ENCODE measurements at places on chromosomes 1 and 21. TPM values are rescaled to one million over a fixed set of nuclear protein-coding genes. Genes with fewer than 3 reads are reported as not detected.
A peak's percentile ranks its signal among the peaks of the same experiment; 100 is the strongest.

GRCh38 chr1:224513787-224514209, 79.2 kb upstream of the WDR26 start:
- peak; percentile 94 for DNase-seq
- H3K36me3 ChIP-seq: no peaks in the 10 kb centered on the region
- H3K4me1 ChIP-seq: no peaks in the 10 kb centered on the region

DNA sequence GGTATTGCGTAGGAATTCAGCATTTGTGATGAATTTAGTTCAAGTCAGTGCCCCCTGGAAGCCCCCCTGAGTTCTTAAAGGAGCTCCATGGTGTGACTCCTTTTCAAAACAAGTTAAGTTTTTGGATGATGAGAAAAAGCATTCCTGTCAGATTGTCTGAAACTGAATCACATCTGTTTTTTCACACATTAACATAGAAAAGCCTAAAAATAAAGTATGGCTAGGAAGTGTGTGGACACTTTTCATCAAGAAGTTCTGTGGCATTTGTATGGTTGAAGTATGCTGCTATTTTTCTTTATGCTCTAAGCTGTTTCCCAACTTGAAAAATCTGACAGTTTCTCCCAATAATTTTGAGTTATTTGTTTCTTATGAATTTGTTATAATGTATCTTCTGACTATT, 33.7 kb downstream of the PRDM2 start:
- no peaks in the 10 kb centered on the region for H3K36me3 ChIP-seq
- no peak overlapping the region for H3K4me3 ChIP-seq
- H3K27ac ChIP-seq: no peak overlapping the region
- no peaks in the 10 kb centered on the region for H3K27me3 ChIP-seq
- no peak for DNase-seq

- no peaks in the 10 kb centered on the region for H3K4me1 ChIP-seq
- no peak overlapping the region for H3K27ac ChIP-seq
- no peak for DNase-seq
These were observed 202.1 kb downstream of the VAV3 start for GRCh38 chr1:107762751-107763390.

DNA sequence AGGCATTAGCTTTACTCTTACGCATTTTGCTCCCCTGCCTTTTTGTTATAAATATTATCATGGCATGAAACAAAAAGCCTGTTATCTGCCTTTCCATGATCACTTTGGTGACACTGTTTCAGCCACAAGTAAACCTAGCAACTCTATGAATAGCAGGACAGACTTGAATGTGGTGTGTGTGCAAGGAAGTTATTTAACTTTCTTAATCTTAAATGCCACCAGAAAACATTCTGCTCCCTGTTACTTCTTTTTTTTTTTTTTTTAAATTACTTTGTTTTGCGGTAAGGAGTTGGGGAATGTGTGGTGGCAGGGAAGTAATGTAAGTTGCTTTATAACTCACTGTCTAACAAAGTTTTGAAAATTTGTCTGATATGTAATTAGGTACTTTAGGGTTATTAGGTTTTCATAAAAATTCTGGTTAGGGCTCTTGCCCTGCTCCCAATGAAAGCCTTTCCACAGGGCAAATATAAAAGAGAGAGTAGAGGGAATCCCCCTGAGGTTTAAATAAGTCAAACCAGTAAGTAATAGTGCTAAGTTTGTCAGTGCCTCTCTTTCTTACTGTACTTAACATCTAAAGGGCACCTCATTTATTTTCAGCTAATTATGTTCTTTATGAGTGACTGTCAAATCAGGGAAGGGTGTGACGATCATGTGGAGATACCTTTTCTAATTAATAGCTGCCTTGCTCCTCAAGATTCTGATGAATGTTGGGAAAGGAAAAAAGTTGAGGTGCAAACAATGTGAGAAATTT, 39.5 kb downstream of the RASAL2 start:
- H3K36me3 ChIP-seq: no peaks in the 10 kb centered on the region
- no peak for DNase-seq
- no peak overlapping the region for H3K4me3 ChIP-seq
- no peak overlapping the region for H3K27ac ChIP-seq

DNA sequence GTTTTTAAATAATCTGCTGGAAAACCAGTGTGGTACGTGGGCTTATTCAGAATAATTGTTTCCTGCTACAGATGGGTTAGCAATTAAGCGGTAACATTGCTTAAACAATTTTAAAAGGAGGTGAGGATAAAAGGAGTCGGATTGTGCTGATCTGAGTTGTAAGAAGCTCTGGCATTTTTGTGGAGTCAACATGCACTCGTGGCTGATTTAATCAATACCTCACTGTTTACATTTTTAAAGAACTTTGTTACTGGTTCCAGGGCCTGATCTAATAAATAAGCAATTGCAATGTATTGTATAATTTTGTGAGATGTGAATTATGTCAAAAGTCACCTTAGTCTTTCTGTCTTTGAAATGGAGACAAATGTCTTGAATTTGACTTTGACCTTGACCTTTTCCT, 474.0 kb downstream of the SETD4 start:
- H3K36me3 ChIP-seq: no peaks in the 10 kb centered on the region
- H3K4me3 ChIP-seq: no peak overlapping the region
- DNase-seq: no peak
- no peaks in the 10 kb centered on the region for H3K4me1 ChIP-seq
- H3K27me3 ChIP-seq: no peaks in the 10 kb centered on the region

GRCh38 chr1:168360151-168361021, 79.7 kb downstream of the TBX19 start:
- H3K4me1 ChIP-seq: no peaks in the 10 kb centered on the region
- H3K27ac ChIP-seq: no peak overlapping the region
- no peak for DNase-seq
- no peaks in the 10 kb centered on the region for H3K36me3 ChIP-seq
- no peak overlapping the region for H3K4me3 ChIP-seq

- DNase-seq: no peak
- H3K4me3 ChIP-seq: no peak within 1 kb of the TSS
- no peaks in the 10 kb centered on the region for H3K4me1 ChIP-seq
- no peaks in the 10 kb centered on the region for H3K36me3 ChIP-seq
- H3K27ac ChIP-seq: no peak within 1 kb of the TSS
These were observed at the start of gene HRNR for GRCh38 chr1:152224093-152224492. Gene HRNR, minus strand, starts transcription at chr1:152224193. Its CDS starts 940 bp downstream, at chr1:152223253.

DNA sequence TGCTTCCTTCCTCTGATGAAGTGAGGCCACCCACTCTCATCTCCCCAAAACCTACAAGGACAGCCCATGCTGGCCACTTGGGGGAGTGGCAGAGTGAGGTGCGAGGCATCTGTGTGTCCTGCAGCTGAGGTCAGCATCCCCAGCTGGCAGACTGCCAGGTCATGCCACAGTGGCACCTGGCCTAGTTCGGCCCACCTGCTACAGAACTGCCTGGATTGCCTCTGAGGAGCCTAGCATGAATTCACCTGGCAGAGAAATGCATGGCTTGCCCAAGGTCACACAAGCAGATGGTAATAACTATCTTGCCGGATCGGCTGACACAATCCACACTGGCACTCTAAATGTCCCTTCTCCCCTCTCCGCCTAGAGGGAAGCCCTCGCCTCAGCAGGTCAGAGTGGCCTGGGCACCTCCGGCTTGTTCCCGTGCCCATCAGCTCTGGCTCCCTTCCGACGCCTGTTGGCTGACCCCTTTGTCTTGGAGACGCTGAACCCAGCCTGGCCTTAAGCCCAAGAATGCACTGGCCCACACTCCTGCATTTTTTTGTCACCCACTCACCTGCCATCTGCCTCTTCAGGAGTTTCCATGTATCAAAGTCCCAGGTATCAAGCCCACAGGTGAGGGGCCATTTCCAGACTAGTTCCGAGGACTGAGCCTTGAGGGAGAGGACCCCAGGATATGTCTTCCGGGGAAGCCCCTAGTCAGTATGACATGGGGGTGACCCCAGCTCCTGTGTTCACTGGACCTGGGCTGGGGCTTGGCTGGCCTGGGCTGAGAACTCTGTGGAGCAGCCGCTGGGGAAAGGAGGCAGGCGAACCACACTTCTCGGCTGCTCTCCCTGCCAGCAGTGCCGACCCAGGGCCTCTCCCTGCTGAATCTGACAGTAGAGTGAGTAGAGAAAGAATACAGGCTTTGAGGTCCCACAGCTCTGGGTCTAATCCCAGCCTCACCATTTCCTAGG, 21.7 kb downstream of the ECE1 start:
- peaks cover 33% of the 10 kb centered on the region for H3K36me3 ChIP-seq
- no peak for DNase-seq
- H3K4me3 ChIP-seq: no peak overlapping the region
- no peak overlapping the region for H3K27ac ChIP-seq
- H3K4me1 ChIP-seq: no peaks in the 10 kb centered on the region

DNA sequence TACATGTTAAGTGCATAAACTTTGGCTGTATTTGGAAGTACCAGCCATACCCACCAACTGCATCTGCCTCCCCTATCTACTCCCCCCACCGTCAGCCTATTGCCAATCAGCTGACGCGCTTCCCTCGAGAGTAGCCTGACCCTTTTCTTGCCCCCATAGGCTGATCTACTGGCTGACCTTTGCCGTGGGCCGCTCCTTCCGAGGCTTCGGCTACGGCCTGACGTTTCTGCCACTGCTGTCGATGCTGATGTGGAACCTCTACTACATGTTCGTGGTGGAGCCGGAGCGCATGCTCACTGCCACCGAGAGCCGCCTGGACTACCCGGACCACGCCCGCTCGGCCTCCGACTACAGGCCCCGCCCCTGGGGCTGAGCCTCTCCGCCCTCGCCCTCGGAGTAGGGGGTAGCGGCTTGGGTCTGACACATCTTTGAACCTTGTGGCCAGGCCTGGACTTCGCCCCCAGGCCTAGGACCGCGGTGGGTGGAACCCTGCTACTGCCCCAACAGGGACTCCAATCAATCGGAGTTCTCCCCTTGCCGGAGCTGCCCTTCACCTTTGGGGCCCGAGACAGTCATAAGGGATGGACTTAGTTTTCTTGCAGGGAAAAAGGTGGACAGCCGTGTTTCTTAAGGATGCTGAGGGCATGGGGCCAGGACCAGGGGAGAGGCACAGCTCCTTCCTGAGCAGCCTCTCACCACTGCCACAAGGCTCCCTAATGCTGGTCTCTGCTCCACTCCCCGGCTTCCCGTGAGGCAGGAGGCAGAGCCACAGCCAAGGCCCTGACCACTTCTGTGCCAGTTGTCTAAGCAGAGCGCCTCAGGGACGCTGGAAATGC, 4.0 kb downstream of the GLMP start:
- H3K4me3 ChIP-seq: peak overlapping the region; percentile 56
- peaks cover 7% of the 10 kb centered on the region for H3K36me3 ChIP-seq
- H3K27me3 ChIP-seq: no peaks in the 10 kb centered on the region

DNA sequence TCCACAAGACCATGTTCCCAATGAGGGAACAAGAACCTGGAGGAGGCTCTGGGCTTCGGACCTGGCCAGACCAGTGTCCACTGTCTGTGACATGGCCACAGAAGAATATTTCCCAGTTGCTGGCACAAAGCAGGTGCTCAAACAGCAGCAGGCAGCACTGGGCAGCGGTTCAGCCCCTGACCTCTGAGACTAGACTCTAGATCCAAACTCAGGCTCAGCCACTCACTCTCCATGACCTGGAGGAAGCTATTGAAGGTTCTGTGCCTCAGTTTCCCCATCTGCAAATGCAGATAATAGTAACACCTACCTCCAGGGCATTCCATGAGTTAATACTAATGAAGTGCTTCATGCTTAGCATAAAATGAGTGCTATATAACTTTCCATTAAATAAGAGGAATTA, 8.0 kb downstream of the TMPRSS2 start:
- no peak for DNase-seq
- no peaks in the 10 kb centered on the region for H3K27me3 ChIP-seq
- no peak overlapping the region for H3K27ac ChIP-seq

GRCh38 chr1:151944126-151944856, 35.0 kb upstream of the THEM4 start:
- no peak overlapping the region for H3K4me3 ChIP-seq
- no peaks in the 10 kb centered on the region for H3K27me3 ChIP-seq

GRCh38 chr1:230759369-230760065, 12.3 kb downstream of the CAPN9 start:
- no peaks in the 10 kb centered on the region for H3K4me1 ChIP-seq
- no peak for DNase-seq
- no peaks in the 10 kb centered on the region for H3K36me3 ChIP-seq

DNA sequence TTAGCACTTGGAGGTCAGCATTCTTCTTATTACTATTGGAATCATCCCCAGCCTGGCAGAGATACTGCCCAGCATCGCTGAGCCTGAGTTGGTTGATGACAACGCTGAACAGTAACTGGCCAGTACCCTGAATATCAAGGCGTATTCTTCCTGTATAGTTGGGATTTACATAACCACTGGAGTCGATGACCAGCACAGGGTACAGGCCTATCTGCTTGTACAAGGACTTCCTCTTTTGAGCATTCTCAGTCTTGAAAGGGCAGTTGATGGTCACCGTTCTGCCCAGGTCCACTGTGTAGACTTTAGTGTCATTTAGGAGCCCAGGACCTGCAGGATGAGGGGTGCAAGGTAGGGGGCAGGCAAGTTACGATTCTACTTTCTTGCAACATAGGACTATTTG, 8.8 kb downstream of the PIGR start:
- H3K27me3 ChIP-seq: no peaks in the 10 kb centered on the region
- no peak for DNase-seq
- H3K36me3 ChIP-seq: no peaks in the 10 kb centered on the region
- no peak overlapping the region for H3K27ac ChIP-seq

The EPHA10 gene
- total RNA-seq: not detected

The RUSC1 gene
- 9.2 TPM for total RNA-seq

The FCRL2 gene
- 136 TPM for total RNA-seq

The CD1B gene
- total RNA-seq: not detected

The PRAMEF25 gene
- total RNA-seq: not detected
